ENCODE measurements at places on chromosomes 5 and 9.

GRCh38 chr5:133494923-133495246, 117.5 kb downstream of the FSTL4 start:
- no peak for DNase-seq

DNA sequence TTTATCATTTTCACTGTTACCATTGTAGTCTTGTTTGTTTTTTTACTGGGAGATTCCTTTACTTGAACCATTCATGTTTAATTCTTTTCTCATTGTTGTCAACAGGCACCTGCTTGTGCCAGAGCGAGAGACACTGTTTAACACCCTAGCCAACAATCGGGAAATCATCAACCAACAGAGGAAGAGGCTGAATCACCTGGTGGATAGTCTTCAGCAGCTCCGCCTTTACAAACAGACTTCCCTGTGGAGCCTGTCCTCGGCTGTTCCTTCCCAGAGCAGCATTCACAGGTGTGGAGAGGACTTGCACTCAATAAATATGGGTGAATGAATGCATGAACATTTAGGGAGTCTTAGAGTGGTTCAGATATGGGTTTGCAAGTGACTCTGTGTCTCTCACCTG, 37.5 kb downstream of the NUP214 start:
- DNase-seq, result no peak

- DNase-seq, result peak; percentile 58
Observed at GRCh38 chr5:173618927-173619519, 2.6 kb upstream of the BOD1 start.

GRCh38 chr9:93891549-93892310, 63.4 kb downstream of the BARX1 start:
- DNase-seq, result no peak

- DNase-seq, result no peak
Observed at GRCh38 chr5:33340195-33340594, 100.6 kb upstream of the TARS1 start.

DNA sequence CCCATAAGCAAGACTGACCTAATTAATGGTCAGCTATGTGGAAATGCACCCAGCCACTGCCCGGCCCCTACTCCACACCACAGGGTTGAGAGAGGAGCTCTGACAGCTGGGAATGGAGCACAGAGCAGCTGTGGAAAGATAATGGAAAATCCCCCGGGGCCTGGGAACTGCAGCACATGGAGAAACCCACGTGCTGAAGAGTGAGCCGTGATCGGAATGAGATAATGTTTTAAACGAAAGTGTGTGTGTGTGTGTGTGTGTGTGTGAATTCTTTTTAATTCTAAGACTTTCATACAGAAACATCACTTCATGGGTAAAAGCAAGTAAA, 13.1 kb upstream of the SLC12A7 start:
- DNase-seq, result peak; percentile 16

DNA sequence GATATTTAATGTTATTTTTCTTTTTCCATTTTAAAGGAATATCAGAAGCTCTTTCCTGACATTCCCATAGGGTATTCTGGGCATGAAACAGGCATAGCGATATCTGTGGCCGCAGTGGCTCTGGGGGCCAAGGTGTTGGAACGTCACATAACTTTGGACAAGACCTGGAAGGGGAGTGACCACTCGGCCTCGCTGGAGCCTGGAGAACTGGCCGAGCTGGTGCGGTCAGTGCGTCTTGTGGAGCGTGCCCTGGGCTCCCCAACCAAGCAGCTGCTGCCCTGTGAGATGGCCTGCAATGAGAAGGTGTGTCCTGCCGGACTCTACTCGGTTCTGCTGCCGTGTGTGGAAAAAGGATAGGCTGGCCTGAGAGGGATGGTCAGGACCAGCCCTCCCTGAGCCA, 24.2 kb downstream of the NANS start:
- no peak for DNase-seq

GRCh38 chr9:37727013-37727412, 26.6 kb upstream of the TRMT10B start:
- DNase-seq, result no peak

- no peak for DNase-seq
Observed at GRCh38 chr9:135075234-135076142, 12.0 kb upstream of the OLFM1 start.

- DNase-seq, result peak; percentile 77
Observed at GRCh38 chr9:87714819-87715218, 11.1 kb upstream of the CTSL start.

- no peak for DNase-seq
Observed at GRCh38 chr5:83724001-83724400, 3.3 kb upstream of the HAPLN1 start.

DNA sequence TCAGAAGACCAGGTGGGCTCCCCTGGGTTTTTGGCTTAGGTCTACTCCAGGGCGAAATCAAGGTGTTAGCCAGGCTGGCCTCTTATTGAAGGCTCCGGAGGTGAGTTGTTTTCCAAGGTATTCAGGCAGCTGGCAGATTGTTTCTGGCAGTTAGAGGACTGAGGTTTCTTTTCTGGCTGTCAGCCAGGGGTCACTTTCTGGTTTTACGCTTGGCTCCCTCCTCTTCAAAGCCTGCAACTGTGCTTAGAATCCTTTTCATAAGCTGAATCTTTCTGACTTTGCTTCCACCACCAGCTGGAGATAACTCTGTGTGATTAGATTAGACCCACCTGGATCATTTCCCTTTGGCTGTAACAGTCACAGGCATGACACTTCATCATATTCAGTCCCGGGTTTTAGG, 24.6 kb downstream of the RFK start:
- DNase-seq, result no peak

- DNase-seq, result no peak
Observed at GRCh38 chr5:36363744-36364143, 62.0 kb upstream of the RANBP3L start.

DNA sequence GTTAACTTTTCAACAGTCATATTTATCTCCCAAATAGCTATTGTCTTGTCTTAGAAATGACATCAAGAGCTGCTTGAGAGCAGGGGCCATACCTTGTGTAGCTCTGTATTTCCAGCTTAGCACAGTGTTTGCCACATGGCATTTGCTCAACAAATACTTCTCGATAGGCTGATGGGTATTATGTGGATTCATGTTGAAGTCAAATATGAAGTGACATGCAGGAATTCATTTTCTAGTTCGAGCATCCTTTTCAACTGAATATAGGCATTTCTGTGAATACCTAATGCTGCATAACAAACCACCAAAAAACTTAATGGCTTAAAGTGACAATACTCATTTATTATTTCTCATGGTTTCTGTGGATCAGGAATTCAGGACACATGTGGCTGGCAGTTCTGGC, 125.6 kb downstream of the TLE1 start:
- DNase-seq, result no peak

GRCh38 chr9:123957731-123958130, 27.8 kb upstream of the DENND1A start:
- no peak for DNase-seq

DNA sequence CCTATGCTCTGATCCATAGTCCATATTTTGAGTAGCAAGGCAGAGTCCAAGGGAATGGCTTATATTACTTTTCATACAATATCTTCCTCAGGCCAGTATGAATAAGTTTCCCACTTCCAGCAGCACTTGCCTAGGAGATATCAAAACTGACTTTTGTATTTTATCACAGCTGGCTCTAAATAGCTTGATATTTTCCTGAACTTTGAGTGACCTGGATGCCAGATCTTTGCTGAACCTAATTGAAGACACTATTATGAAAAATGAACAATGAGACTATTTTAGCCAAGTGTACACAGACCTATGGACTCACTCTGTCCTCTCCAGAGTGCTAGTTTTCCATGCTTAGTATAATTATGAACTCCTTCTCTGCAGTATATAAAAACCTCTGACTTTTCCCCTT, 475.6 kb upstream of the PTGER4 start:
- no peak for DNase-seq

GRCh38 chr9:15522130-15522755, 11.5 kb upstream of the PSIP1 start:
- DNase-seq, result no peak

GRCh38 chr9:16023446-16023845, 470.6 kb downstream of the CCDC171 start:
- peak; percentile 93 for DNase-seq

DNA sequence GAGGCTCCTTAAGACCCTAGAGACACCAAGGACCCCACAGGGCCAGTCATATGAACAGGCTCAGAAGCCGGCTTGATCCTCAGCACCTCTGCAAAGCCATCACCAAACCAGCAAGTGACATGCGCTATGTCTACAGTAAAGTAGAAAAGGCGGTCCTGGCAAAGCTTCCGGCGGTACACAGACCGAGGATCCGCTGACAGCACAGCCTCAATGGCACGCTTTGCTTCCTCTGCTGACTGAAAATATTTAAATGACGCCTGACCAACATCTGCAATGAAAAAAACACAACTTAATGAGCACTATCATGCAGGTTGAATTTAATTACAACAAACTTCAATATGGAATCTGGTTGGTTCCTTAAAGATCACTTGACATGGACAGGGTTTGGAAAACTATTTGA, 17.6 kb downstream of the TRMO start:
- no peak for DNase-seq

GRCh38 chr9:95357316-95357715, 39.8 kb upstream of the FANCC start:
- no peak for DNase-seq

DNA sequence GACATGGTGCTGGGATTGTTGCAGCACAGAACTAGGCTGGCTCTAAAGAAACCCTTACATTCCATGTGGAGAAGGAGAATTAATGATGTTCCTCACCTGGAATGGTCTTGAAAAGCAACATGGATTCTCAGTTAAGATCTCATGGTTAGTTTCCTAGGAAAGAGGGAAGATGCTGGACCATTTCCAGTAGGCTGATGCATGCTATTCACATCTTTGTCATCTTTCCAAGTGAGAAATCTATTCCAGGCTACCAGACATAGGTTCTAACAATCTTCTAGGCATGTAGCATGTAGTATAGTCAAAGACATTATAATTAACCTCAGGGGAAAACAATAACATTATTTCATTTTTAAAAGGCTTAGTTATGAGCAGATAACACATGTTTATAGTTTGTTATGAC, 44.3 kb downstream of the TMEM252 start:
- DNase-seq, result peak; percentile 6

DNA sequence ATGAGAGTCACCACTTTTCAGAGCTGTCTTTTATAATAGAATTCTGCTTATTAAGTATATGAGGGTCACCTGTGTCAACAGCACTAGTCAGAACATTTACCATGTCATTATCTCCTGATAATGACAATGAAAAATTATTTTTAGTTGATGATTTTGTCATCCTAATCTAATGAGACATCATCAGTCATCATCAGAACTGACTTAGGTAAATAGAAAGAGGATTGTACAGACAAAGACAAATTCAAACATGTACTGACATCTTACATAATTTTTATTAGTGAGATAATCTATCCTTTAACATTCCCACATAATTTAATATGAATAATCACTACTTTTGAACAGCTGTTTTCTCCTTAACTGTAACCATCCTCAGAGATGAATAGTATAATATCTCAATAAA, 22.6 kb downstream of the CDH9 start:
- DNase-seq, result no peak

DNA sequence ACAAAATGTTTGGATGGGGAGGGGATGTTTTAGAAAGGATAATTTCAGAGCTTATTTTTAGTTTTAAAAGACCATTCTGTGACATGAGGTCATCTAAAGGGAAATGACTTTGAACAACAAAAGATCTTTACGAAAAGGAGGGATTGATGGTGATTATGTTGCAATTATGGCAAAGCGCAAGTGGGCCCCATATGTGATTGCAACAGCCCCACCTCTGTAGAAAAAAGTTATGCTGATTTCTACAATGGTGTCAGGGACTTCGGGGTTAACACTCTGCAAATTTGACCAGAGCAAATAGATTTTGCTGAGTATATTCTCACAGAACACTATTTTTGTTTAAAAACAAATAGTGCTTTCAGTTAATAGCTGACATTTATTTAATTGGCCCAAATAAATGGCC, 312.8 kb downstream of the NSG2 start:
- DNase-seq, result no peak

- DNase-seq, result no peak
Observed at GRCh38 chr5:72507231-72507906, at the start of gene ZNF366. Gene ZNF366 (minus strand): TSS chr5:72507410. CDS start chr5:72461496, 45,914 bp downstream.

DNA sequence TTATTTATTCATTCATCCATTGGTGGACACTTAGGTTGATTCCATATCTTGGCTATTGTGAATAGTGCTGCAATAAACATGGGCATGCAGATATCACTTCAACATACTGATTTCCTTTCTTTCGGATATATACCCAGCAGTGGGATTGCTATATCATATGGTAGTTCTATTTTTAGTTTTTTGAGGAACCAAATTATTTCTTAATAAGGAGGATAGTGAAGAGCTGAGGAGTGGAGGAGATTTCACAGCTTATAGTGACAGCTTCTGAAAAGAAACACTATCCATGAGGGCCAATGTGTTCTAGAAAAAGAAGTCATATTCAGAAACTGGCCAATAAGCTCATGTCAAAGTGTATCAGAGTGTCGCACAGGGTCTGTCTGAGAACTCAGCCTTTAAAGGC, 183.3 kb downstream of the SEC61B start:
- no peak for DNase-seq

DNA sequence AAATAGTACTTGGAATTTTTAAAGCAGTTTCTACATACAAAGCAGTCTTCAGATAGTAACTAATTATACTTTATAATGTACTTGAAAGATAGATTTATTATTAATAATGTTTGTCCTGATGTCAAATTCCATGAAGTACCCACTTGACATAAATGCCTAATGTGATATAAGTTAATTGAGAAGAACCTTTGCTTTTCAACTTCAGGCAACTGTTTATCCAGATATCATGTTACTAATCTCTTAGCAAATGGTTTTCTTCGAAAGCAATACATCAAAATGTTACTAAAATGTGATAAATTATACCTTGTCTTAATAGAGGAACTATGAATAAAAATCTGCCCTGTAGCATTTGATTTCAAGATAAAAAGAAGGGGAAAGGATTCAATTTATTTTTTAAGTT, 146.8 kb upstream of the FBXL17 start:
- no peak for DNase-seq

DNA sequence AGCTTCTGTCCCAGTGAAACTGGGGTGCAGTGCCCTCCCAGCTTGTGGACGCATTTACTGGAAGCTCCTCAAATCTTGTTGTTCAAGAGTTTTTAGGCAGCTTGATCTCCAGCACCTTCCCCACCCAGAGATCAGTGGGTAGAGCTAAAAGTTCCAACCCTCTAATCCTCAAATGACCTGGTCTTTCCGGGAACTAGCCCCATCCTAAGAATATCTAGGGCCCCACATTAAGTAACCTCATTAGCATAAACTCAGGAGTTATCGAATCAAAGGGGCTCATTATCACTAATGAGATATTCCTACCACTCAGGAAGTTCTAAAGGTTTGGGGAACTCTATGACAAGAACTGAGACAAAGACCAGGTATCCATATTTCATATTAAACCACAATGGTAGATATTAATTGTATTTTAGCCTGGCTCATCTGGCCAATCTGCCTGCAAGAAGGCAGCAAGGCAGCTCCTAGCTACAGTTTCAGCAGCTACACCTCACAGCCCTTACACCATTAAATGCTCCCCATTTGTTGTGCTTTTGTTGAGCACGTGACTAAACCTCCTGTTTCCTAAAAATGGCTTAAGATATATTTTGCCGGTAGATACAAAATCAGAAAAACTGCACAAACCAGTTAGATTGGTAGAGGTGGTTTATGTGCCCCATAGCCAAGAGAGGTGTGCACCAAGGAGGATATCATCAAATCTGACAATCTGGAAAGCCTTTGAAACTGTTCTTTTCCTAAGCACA, 24.6 kb upstream of the SLC22A5 start:
- no peak for DNase-seq
